ENCODE measurements at places on chromosomes 3 and 15.

- no peak for DNase-seq
Measured at GRCh38 chr3:149252272-149252671, 30.6 kb upstream of the CP start.

- no peak for DNase-seq
Measured at GRCh38 chr15:75791337-75791713, 51.9 kb upstream of the UBE2Q2 start.

GRCh38 chr3:115819785-115820384, 196.6 kb downstream of the GAP43 start:
- peak; percentile 54 for DNase-seq

- no peak for DNase-seq
Measured at GRCh38 chr3:48459331-48459730, 12.8 kb downstream of the ATRIP start.

DNA sequence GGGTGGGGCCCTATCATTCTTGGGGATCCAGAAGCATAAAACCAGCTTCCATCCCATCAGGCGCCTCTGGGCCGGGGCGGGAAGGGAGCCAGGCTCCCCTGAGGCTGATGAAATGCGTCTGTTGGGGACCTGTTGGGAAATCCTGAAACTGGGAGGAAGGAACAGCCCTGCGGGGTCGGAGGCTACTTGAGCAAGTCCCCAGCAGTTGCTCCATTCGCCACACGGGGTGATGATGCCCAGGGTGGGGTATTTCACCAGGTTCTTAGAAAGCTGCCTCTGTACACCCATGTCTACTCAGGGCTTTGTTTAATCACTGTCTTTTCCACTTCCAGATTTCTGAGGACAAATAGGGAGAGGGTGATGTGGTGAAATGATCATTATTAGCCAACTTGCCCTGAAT, 25.4 kb upstream of the TSEN2 start:
- DNase-seq, result no peak

GRCh38 chr3:108608750-108609149, 19.2 kb downstream of the DZIP3 start:
- DNase-seq, result no peak

GRCh38 chr15:31522028-31522427, 195.4 kb downstream of the KLF13 start:
- DNase-seq, result no peak

DNA sequence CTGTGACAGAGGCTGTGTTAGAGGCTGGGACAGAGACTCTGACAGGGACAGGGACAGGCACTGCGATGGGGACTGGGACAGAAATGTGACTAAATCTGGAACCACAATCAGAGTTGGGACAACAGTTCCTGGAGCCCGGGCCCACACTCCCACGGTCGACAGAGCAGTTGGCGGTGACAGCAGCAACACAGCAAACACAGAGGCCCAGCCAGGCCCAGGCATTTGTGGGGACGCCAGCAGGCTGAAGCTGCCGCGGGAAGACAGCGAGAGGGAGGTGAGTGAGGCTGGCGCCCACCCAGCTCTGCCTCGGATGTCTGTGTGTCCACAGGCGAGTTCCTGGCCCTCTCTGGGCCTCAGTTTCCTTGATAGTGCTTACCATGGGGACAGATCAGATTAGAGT, 9.3 kb upstream of the HCN4 start:
- DNase-seq, result no peak

- no peak for DNase-seq
Measured at GRCh38 chr3:1616744-1617143, 481.9 kb upstream of the CNTN4 start.

DNA sequence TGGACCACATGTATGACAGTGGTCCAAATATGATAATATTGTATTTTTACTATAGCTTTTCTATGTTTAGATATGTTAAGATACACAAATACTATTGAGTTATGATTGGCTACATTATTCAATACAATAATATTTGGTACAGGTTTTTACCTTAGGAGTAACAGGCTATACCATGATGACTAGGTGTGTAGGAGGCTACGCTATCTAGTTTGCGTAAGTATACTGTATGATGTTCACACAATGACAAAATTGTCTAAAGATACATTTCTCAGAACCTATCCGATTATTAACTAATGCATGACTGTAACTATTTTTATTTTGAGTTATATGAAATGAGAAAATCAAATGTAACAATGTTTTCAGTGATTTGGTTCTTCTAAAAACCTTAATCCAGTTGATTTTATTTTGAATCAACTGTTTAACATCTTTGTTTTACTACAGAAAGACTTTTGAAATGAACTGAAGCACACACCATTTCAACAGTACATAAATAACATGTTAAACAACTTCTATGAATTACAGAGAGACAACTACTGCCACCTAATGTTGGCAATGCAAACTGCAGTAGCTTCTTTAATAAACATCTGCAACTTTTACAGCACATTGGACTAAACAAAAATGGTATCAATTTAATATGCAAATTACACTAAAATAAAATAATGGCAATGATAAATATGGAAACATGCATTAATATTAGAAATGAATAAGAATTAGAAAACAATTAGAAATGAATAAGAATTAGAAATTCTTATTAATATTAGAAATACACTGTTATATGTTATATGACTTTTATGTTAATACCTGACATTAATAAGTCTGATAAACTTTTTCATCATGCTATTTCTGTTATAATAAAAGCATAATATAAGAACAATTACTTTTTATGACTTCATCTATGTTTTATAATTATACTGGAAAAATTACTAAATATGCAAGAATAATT, 255.7 kb downstream of the MBNL1 start:
- no peak for DNase-seq

GRCh38 chr15:83844742-83845141, 190.8 kb downstream of the ADAMTSL3 start:
- no peak for DNase-seq

- DNase-seq, result no peak
Measured at GRCh38 chr15:29411299-29411698, 141.7 kb upstream of the NSMCE3 start.

GRCh38 chr15:64122936-64123351, 27.2 kb downstream of the SNX1 start:
- no peak for DNase-seq

GRCh38 chr15:78454992-78455391, 17.0 kb downstream of the IREB2 start:
- no peak for DNase-seq

DNA sequence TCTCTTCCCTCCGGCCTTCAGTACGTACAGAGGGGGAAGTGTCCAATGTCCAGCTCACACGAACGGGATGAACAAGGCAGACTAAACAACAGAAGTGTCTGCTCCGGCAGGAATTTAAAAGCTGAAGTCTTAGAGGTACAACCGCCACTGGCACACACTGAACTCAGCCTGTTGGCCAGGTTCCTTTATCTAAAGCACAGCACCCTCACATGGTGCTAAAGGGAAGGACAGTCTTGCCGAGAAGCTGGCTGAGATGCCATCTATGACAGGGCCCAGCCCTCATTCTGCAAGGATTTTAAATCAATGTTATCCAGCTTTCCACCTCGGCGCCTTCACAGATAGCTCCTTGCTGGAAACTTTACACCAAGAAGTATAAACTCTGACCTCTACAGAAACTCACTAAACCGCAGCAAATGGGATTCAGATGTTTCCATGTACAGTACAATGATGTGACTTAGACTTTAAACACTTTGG, 2.8 kb downstream of the ADAMTS17 start:
- DNase-seq, result no peak

- no peak for DNase-seq
Measured at GRCh38 chr3:101979033-101979432, 129.7 kb downstream of the NFKBIZ start.

DNA sequence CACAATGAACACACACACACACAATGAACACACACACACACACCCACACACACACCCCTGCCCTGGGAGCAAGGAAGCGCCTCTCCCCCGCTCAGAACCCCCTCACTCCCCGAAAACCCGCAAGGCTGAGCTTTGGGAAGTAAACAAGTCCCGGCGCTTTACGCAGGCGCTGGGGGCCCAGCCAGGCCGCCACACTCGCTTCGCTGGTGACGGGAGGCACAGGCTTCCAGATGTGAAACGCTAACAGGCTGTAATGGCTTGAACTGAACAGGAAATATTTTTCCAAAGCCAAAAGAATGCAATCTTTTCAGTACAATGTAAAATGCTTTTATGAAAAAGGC, 122.7 kb upstream of the IGF1R start:
- DNase-seq, result no peak

GRCh38 chr3:127092776-127093175, 100.2 kb upstream of the PRR23E start:
- DNase-seq, result no peak

DNA sequence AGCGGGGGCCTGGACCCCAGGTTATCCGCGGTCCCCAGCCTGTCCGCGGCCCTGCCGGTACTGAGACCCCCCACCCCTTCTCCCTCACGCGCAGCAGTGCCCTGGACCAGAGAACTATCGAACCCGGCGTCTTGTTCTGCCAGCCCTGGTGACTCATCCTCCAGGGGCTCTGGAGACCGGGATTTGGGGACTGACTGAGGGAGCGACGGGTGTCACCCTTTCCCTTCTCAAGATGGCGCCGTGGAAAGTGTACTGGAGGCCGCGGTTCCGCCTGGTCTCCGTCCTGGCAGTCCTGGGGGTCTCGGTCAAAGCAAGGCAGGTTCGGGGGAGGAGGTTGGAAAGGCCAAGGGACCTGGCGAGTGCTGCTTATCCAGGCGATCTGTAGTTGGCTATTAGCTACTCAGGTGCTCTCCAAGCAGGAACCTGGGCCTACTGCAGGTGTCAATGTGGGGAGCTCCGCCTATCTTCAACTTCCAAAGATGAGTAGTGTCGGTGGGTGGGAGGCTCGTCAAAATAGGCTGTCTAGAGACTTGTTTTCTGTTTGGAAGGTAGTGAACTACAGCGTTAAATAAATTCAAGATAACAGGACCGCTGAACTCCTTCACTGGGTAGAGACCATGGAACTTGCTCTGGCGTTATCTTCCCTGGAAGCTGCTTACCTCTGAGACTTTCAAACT, 790 bp downstream of the RAB5A start:
- no peak for DNase-seq

GRCh38 chr3:14290631-14291385, 111.6 kb upstream of the SLC6A6 start:
- DNase-seq, result no peak

- no peak for DNase-seq
Measured at GRCh38 chr3:127459891-127460290, 130.6 kb downstream of the TPRA1 start.

DNA sequence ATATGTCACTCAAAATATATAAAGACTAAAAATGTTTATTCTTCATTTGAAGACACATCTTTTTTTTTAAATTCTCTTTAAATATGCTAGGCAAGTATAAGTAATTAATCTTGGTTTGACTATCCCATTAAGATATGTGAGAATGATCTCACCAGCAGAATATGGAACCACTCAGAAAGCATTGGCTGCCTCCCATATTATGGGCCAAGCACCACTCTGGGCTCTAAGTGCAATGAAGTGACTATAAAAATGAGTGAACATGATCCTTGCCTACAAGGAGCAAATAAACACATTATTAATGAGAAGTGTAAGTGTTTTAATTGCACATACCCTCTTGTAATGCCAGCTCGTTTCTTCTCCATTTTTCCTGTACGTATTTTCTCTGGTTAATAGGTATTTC, 328.5 kb downstream of the NAALADL2 start:
- peak; percentile 78 for DNase-seq

GRCh38 chr15:70140543-70141375, 43.0 kb upstream of the TLE3 start:
- DNase-seq, result no peak

DNA sequence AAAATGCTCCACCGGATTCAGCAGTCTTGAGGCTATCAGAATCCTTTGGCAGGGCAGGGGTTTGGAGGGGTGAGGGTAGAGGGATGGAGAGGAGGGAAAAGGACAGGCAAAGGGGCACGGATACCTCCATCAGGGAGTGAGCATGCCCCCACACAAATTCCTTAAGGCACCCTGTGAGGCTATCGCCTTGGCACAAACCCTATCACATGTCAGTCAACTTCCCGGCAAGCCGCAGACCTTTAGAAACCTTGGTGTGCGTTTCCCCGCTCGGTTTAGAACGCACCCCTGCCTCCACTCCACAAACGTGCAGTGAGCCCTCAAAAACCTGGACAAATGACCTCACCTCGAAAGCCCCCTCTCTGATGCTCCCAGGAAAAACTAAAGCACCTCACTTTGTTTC, 422 bp upstream of the SETMAR start:
- no peak for DNase-seq

DNA sequence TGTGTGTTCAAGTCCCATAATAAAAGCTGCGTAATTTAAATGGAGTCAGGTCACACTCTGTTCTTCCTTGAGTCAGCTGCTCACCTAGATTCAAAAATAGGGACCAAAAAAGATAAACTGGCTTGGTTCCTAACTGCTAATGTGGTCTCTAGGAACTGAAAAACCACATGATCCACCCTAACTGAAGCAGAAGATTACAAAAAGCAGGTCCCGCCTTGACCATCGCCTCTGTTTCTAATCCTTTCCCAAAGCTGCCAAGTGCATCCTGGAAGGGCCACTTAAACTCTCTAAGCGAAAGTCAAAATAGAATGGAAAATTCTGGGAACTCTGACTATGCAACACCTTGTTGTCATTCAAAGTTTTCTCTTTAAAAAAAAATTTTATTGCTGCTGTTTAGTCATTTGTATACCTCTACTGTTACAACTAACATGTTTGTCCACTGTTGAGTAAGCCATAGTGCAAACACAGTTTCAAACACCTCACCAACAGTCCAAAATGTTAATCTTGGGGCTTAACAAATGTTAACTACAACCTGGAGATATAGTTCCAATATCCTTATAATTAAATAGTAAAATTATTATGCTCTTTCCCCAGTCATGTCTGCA, 88.9 kb upstream of the THBS1 start:
- no peak for DNase-seq

GRCh38 chr3:161914703-161915417, 418.3 kb downstream of the OTOL1 start:
- DNase-seq, result no peak

GRCh38 chr3:194357681-194358080, 6.6 kb upstream of the CPN2 start:
- DNase-seq, result no peak

DNA sequence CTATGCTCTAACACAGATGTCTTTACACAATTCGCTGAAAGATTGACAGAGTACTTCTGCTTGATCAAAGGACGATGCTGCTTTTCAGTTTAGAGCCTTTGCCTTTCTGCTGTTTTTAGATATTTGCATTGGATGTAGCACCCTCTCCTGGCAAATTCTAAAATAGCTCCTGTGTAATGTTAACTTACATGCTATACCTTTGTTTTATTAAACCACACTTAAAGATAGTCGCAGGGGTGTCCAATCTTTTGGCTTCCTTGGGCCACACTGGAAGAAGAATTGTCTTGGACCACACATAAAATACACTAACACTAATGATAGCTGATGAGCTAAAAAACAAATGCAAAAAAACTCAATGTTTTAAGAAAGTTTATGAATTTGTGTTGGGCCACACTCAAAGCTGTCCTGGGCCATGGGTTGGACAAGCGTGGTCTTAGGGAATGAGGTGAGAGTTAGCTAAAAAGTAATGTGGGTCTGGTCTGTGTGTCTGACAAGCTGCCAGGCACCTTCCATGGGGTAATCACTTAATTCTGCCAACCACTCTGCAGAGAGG, 62.9 kb downstream of the ATG7 start:
- DNase-seq, result no peak

- no peak for DNase-seq
Measured at GRCh38 chr3:128083980-128084674, 31.9 kb downstream of the SEC61A1 start.

All from NCI-H1436 treated with DMSO at 0.1 percent for 48 hours (cell line).